ENCODE measurements at places on chromosomes 13 and 19.

DNA sequence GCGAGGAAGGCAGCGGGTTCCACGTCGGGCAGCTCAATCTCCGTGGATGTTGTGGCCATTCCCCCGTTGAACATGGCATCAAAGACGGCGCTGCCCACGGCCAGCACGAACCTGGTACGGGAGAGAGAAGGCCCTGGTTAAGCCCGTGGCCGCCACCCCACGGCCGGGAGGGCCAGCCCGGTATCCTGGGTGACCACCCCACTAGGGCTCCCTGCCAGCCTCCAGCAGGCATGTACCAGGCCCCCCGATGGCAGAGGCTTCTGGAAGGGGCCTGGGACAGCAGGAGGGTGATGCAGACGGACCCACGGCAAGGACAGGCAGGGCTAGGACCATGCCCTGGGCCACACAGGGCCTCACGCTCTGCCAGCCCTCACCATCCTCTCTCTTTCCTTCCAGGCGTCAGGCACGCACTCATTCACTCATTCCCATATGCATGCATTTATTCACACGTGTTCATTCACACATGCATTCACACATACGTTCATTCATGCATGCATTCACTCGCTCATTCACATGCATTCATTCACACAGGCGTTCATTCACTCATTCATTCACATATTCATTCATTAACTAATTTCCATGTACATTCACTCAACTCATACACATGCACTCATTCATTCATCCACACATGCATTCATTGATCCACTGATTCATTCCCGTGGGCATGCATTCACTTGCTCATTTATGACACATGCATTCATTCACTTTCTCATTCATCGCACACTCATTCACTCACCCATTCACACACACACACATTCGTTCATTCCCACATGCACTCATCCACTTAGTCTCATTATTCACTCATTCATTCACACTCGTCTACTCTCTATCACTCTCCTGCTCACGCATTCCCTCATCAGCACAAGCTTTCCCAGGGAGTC, 17.9 kb downstream of the BTBD2 start:
- DNase-seq, result no peak

DNA sequence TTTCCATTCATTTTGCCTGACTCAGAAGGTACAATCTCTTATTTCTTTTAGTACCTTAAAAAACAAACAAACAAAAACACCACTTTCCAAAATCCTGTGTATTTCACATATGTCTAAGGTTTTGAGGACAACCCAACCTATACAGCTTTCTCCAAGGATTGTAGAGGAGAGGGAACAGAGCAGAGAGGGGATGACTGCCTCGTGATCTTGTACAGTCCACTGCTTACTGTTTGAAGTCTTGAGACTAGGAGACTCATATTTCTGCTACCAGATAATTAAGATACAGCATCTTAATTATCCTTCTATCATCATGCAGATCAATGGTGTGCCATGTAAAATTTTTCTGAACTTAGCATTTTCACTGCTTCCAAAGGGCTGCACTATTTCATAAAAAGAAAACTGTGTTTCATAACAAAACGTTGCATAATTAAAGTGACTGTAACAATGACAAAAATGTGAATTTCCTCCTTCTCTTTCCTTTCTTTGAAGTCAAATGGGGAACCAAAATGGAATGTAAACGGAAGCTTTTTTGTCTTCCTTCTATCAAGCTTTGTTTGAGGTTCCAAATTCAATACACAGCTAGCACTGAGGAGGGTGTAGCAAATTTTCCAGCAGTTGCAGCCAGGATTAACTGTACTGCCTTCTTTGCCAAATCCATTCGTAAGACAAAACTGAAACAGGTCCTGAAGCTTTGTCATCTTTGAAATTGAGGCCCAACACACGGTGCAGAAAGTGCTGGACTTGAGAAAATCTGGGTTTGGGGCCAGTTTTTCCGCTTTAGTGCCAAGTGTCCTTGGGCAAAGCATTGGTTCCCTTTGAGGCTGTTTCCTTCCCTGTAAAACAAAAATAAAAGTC, 34.9 kb upstream of the RCBTB2 start:
- no peak for DNase-seq

- peak; percentile 0 for DNase-seq
These were observed 764.1 kb upstream of the SLITRK6 start for GRCh38 chr13:86563308-86563707.

DNA sequence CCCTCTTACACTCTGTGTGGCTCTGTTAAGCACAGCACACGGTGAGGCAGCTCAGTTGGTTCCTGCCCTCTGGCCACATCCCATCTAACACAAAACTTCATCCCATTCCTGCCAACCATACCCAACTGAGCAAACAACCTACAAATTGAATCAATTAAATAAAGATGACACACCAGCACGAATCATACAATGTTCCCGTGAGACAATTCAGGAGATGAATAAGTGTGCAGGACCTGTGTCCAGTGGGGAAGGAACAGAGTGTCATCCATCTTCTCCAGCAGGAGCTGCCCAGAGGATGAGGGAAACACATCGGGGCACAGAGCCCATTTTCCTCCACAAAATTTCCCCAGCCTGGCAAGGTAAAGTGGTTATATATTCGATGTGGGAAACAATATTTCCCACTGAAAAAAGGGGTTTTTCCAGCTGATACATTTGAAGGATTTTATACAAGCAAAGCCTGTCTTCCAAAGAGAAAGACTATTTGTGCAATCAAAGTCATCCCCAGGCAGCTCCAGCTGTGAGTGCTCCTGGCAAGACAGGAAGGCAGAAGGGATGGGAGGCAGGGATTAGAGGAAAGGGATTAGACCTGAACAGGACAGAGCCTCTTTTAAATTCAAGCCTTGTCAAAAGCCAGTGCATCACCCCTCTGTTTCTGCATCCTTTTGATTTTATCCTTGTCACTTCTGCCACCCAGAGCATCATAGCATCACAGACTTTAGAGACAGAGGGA, 240.2 kb downstream of the LHFPL6 start:
- DNase-seq, result no peak

- DNase-seq, result no peak
These were observed 148.0 kb downstream of the PTPRS start for GRCh38 chr19:5192568-5192967.

DNA sequence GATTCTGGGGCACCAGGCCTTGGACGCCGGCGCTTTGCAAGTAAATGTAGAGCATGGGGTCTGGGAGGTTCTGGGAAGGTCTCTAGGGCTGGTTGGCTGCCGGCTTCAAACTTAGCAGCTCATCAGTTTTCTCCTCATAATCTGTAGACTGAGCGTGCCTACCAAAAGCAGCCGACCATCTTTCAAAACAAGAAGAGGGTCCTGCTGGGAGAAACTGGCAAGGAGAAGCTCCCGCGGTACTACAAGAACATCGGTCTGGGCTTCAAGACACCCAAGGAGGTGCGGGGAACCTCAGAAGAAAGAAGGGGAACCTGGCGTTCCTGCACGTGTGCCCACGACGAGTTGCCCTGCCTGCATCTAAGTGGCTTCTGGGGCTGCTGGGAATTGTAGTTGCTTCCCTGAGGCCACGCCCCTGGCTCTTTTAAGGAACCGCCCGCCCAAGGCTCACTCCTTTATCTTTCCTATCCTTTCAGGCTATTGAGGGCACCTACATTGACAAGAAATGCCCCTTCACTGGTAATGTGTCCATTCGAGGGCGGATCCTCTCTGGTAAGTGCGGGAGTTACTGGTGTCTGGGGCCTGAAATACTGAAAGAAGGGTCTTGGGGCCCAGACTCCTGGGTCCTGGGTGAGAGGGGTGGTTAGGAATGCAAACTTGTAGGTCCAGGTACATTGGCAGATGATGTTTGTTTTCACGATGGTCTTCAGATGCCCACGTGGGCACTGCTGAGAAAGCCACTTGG, 984 bp downstream of the RPS11 start:
- DNase-seq, result peak; percentile 61

GRCh38 chr19:13817018-13817614, 21.9 kb downstream of the ZSWIM4 start:
- DNase-seq, result no peak

DNA sequence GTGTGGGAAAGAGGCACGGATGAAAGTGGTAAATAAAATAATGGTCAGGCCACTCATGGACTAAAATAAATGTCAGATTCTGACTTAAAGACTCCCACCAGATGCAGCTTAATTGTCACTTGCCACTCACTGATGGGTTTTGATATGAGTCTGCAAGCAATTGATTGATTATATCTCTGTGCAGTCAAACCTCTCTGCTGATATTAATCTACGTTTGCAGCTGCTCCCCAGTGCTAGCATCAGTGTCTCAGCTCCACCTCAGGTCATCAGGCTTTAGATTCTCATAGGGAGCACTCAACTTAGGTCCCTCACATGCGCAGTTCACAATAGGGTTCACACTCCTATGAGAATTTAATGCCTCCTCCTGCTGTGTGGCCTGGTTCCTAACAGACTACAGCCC, 195.3 kb downstream of the B3GLCT start:
- DNase-seq, result no peak

DNA sequence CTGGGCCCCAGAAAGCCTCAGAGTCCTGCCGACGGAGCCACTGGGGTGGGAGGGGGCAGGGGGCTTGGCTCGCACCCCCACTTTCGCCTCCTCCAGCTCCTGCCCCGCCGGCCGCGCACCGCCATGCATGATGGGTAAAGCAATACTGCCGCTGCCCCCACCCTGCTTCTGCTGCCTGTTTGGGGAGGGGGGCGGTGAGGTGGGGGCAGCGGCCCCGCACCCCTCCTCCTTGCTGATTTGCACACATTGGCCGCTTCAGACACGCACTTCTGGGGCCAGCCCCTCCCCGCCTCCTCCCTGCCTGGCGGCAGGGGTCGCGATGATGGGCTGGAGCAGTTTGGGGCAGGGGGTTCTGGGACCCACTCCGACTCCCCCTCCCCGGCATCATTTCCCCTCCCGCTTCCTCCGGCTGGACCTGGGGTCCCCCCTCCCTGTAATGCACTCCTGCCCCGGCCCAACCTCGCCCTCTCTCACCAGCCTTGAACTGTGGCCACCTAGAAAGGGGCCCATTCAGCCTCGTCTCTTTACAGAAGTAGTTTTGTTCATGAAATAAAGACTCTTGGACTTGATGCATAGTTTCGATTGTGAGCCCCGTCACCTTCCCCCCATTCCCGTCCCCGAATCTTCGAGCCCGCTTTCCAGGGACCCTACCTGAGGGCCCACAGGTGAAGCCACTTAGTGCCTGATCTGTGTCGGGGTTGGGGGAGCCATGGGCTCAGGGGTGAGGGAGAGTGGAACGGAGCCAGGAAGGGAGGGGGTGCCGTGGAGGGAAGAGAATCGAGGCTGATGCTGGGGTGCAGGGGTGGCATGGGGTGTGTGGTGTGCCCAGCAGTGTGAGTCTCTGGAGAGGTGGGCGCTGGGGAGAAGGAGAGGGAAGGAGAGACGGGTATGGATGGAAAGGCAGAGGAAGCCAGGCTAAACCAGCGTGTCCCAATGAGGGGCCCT, 1.4 kb upstream of the HPN start:
- DNase-seq, result no peak

- no peak for DNase-seq
These were observed 196.4 kb downstream of the VWA8 start for GRCh38 chr13:41764558-41764957.

- DNase-seq, result no peak
These were observed 2.0 kb upstream of the KLF16 start for GRCh38 chr19:1865172-1866010.

DNA sequence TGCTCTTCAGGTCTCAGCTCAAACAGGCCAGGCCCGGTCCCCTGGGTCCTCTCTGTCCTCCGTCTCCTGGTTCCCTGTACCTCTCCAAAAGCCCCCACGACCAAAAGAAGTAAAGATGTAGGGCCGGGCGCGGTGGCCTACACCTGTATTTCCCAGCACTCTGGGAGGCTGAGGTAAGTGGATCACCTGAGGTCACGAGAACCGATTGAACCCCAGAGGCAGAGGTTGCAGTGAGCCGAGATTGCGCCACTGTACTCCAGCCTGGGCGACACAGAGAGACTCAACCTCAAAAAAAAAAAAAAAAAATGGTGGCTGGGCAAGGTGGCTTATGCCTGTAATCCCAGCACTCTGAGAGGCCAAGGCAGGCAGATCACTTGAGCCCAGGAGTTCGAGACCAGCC, 22.0 kb upstream of the BCL3 start:
- DNase-seq, result no peak

DNA sequence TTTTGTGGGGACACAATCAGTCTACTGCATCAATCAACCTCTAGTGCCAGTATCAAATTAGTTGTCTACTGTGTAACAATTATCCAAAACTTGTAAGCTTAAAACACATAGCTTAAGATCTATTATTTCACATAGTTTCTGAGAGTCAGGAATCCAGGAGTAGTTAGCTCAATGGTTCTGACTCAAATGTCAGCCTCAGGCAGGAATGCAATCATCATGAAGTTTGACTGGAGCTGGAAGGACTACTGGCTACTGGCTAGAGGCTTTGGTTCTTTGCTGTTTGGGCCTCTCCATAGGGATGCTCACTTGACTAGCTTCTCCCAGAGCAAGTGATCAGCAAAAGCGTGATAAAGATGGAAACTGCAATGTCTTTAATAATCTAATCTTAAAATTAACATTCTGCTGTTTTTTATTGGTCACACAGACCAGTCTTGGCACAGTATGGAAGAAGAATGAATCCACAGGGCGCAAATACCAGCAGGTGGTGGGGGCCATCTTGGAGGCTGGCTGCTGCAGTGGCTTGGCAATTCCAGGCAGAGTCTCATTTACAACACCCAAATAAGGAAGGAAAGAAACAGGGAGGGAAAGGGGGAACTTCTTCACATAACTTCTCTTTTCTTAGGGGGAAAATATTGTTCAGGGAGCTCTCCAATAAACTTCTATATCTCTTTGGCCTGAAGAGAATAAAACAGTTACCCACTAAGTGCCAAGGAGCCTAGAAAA, 15.7 kb downstream of the CAB39L start:
- DNase-seq, result no peak

- DNase-seq, result no peak
These were observed 6.0 kb downstream of the STK24 start for GRCh38 chr13:98570929-98571372.

- DNase-seq, result no peak
These were observed 143.3 kb downstream of the DCLK1 start for GRCh38 chr13:35987572-35988513.

GRCh38 chr13:107374038-107374437, 806.1 kb upstream of the ARGLU1 start:
- no peak for DNase-seq

GRCh38 chr19:46863818-46864629, 3.2 kb downstream of the ARHGAP35 start:
- DNase-seq, result peak; percentile 68

- no peak for DNase-seq
These were observed 29.0 kb downstream of the RANBP3 start for GRCh38 chr19:5948752-5949564.

DNA sequence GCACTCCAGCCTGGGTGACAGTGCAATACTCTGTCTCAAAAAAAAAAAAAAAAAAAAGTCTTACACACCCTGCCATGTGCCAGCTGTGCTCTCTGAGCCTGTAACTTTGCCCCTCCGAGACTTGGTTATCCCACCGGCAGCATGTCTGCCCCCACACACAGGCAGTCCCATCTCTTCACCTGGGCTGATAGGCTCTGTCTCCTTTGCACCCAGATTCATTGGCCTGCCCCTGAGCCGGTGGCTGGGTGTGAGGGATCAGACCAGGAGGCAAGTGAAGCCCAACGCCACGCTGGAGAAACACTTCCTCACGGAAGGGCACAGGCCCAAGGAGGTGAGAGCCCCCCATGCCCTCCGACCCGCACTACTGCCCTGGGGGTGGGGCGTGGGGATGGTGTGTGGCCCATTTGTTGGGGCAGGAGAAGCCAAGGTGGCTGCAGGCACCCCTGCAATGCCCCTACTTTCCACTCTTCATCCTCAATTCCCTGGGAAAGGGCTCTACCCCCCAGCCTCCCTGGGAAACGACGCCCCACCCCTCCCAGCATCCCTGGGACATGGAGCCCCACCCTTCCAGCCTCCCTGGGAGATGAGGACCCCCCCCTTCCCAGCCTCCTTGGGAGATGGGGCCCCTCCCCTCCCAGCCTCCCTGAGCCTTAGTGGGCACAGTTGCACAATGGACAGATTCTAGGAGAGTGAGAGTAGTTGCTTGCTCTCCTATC, 45.3 kb downstream of the CERS4 start:
- DNase-seq, result no peak
